ENCODE measurements at places on chromosomes 16 and 17.
A peak's percentile ranks its signal among the peaks of the same experiment; 100 is the strongest.

DNA sequence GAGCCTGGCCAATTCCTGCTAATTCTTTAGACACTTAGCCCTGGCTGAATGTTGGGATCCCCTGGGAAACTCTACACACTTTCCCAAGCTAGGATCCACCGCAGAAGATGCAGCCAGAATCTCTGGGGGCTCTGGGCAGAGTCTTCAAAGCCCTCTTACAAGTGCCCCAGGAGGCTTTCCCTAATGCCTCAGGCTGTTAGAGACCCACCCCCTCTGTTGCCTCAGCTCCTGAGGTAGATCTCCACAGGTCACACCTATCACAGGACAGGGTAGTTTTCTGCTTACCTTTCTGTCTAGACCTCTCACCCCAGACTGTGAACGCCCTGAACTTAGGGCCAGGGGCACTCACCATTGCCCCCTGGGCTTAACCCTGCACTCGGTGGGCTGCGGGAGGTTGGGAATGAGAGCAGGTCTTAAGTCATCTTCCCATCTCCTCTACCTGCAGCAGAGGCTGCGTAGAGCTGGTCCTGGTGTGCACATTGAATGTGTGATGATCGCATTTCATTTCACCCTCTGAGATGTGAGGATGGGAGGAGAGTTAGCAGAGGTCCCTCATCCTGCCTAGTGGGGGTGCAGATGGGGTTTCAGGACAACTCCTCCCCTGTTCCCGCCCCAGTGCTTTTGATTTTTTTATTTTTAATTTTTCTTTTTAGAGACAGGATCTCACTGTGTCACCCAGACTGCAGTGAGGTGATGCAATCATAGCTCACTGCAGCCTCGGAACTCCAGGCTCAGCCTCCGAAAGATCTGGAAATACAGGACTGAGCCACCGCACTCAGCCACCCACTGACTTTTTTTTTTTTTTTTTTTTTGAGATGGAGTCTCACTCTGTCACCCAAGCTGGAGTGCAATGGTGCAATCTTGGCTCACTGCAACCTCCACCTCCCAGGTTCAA, 89.0 kb upstream of the LHX1 start:
- no peak for DNase-seq

GRCh38 chr17:17041018-17041521, 1.2 kb upstream of the MPRIP start:
- no peak for DNase-seq

DNA sequence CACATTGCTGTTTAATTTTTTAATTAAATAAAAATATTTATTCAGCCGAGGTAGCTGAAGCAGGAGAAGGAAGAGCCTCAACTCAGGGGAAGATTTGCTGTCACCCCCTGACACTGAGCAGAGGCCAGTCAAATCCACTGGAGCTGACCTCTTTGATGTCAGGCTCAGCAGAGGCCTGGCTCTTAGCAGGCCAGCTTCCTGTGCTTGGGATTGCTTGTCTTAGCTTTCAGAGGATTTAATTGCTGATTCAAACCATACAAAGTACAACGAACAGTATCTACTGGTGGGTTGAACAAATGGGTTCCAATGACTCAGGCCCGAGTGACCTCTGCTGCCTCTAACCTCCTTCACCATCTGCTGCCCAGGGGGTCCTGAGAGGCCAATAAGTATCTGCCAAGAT, 417.0 kb upstream of the HSBP1 start:
- no peak for DNase-seq

DNA sequence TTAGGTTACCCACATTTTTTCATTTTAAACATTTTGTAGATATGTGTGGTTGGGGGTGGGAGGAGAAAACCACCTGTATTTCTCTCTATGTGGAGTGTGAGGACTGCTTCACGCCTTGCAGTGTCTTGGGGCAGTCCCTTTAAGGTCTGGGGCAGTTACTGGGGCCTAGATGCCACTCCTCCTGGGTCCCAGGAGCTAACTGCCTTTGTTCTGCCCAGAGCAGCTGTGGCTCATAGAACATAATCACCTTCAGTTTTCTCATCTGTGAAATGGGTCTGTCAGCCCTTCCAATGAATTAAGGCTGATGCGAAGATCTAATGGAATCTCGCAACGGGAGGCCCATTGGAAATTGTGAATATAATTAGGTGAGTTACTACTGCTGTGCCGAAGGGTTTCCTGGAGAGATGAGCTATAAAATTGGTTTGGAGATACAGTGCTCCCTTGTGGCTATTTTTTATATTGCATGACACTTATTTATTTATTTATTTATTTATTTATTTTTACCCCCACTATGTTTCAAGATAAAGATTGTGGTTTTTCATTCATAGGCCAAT, 22.9 kb downstream of the DHRS7C start:
- DNase-seq, result no peak

DNA sequence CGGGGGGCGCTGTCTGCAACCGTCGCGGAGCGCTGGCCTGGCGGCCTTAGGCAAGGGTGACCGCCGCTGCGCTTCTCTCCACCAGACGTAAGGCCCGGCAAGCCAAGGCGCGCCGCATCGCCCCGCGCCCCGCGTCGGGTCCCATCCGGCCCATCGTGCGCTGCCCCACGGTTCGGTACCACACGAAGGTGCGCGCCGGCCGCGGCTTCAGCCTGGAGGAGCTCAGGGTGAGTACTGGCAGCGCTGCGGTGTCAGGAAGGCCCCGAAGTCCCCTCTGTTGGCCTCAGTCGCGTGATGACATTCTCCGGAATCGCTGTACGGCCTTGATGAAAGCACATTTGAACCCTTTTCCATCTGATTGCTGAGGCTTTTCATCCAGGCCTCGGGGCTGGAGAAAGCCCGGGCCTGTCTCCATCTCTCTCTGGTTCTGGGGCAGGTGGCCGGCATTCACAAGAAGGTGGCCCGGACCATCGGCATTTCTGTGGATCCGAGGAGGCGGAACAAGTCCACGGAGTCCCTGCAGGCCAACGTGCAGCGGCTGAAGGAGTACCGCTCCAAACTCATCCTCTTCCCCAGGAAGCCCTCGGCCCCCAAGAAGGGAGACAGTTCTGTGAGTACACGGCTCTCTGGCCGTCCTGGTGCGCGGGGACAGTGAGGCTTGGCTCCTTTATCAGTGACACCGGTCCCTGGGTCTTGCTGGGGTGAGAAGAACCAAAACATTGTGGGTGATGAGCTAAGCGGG, 831 bp downstream of the RPL13 start:
- DNase-seq, result no peak

GRCh38 chr16:25066747-25067631, 44.6 kb upstream of the LCMT1 start:
- DNase-seq, result peak; percentile 73

GRCh38 chr16:986925-987582, 5.5 kb downstream of the SOX8 start:
- no peak for DNase-seq

- no peak for DNase-seq
Observed at GRCh38 chr17:66620528-66620927, 214.4 kb upstream of the CACNG5 start.

DNA sequence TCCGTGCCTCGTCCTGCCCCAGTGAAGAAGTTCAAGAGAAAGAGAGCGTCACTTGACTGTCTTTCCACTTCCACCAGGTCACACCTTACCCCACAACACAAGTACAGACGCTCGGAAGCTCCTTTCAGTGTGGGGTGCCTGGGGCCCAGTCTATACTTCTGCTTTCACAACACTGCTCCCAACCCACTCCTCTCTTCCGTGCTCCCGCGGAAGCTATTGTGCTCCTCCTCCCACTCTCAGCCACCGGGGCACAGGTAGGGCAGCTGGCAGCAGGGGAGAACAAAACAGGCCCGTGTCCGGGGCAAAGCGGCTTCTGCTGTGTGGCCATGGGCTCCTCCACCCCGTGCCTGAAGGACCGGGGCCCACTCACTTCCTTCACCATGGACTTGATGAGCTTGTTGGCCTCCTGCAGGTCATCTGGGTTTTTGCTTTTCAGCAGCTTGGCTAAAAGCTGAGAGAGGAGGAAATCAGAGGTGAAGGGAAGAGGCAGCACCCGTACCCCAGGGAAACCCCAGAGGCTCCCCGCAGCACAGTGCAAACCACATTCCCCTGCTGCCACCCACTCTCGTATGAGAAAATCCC, 18.9 kb downstream of the GGA3 start:
- DNase-seq, result peak; percentile 34

All from effector memory CD4-positive, alpha-beta T cell (primary cell).